GM04503 (cell line): ENCODE measurements at places on chromosomes 7 and 10.

- no peak for DNase-seq
These were observed 972.5 kb downstream of the CNTNAP2 start for GRCh38 chr7:147089051-147089461.

DNA sequence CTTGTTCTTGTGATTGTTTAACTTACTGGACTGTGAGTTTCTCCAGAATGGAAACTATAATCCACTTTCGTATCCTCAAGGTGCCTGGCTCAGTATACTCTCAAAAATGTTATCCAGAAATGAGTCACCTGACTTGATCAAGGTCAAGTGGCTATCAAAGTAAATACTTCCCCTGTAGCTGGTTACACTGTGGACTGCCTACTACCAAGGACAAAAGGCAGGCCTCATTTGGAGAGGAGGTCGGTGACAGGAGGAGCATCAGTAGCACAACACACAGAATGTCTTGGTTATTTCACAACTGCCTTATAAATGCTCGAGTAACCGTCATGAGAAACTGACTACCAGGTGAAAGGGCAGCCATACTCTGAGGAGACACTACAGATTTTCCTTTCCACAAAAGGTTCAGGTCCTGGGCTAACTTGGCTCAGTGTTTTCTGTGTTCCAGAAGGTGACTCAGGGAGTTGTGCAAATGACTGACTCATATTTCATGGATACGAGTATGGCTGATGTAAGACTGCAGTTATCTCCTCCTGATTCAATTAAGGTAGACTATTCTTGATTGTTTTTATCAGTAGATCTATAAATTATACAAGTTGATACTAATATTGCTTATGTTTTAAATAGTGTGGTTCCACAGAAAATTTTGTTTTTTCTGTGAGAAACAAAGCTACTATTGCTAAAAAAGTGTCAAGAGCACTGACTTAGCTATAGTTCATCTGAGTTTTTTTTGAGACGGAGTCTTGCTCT lies 4.2 kb upstream of the CCNY start:
- DNase-seq, result peak; percentile 60

DNA sequence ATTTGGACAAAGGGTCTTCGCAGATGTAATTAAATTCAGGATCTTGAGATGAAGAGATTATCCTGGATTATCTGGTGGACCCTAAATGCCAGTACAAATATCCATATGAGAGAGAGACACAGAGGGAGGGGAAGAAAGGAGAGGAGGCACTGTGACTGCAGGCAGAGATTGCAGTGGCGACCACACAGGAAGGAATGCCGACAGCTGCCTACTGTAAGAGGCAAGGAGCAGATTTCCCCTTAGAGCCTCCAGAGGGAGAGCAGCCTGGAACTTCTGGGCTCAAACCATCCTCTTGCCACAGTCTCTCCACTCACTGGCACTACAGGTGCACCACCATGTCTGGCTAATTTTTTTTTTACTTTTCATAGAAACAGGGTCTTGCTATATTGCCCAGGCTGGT lies 152.3 kb downstream of the SDK1 start:
- DNase-seq, result no peak

GRCh38 chr10:116521424-116522290 lies 24.1 kb upstream of the PNLIP start:
- DNase-seq, result peak; percentile 4
